Adipose tissue (tissue), 3 donors: ENCODE measurements at places on chromosomes 4 and X. TPM values are rescaled to one million over a fixed set of nuclear protein-coding genes. Genes with fewer than 3 reads are reported as not detected.

TRO gene
- 2.3 TPM for polyA plus RNA-seq

FAM53A gene
- 2.1 TPM for polyA plus RNA-seq

NUDT11 gene
- 0.89 TPM for polyA plus RNA-seq

COL25A1 gene
- 2.1 TPM for polyA plus RNA-seq

FAM9B gene
- not detected for polyA plus RNA-seq
